ENCODE measurements at places on chromosomes 16 and 17.
A peak's percentile ranks its signal among the peaks of the same experiment; 100 is the strongest.

DNA sequence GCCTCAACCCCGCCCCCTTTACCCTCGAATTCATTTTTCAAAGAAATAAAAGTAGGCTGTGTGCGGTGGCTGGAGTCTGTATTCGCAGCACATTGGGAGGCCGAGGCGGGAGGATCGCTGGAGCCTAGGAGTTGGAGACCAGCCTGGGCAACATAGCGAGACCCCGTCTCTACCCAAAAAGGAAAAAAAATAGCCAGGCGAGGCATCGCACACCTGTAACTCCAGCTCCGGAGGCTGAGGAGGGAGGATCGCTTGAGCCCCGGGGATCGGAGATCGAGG, 671 bp upstream of the TOP2A start:
- DNase-seq: no peak

DNA sequence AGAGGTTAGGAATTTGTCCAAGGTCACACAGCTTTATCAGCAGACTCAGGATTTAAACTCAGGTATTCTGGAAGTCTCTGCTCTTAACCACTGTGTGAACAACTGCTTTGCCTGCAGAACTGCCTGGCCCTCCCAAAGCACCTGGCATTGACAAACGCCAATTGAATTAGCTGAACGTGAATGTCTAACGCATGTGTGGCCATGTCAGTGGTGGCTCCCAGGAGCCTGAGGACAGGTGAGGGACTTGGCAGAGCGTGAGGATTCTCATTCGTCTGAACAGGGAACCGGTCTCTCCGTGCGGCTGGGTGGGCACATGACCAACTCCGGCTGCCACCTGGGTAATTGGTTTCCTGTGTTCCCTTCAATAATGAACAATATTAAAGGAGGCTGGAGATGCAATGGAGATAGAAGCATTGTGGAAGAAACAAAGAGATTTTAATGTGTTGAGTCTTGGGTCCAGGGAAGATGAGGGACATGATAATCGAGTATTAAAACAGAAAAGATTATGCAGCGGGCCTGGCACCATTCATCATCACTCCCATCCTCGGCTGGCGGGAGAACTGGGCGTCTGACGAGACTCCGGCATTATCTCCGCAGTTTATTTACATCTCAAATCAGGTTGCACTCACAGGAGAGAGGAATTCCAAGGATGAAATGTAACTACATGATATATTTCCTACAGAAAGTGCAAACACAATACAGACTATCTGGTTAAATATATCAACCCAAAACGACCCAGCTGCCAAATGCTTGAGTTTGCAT, 113.5 kb downstream of the NPIPB5 start:
- no peak for DNase-seq

DNA sequence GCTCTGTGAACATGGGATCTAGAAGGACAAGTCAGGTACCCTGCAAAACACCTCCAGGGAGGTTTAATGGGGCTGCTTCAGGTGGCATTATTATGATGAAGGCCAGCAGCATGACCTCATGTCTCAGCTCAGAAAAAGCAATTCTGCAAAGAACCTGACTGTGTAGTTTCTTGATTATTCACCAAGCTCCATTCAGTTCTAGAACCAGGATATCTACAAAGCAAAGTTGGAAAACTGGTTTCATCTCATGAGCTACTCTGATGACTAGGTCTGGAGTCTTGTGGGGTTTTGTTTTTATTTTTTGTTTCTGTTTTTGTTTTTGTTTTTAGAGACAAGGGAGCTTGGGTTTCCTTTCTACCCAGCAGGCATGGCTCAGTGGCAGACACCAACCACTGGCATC, 19.0 kb upstream of the LRRC37A3 start:
- no peak for DNase-seq

- DNase-seq: peak; percentile 81
These were observed 31.7 kb downstream of the TOM1L2 start for GRCh38 chr17:17940441-17940911.

GRCh38 chr17:48500435-48501426, 30.1 kb downstream of the HOXB1 start:
- no peak for DNase-seq

DNA sequence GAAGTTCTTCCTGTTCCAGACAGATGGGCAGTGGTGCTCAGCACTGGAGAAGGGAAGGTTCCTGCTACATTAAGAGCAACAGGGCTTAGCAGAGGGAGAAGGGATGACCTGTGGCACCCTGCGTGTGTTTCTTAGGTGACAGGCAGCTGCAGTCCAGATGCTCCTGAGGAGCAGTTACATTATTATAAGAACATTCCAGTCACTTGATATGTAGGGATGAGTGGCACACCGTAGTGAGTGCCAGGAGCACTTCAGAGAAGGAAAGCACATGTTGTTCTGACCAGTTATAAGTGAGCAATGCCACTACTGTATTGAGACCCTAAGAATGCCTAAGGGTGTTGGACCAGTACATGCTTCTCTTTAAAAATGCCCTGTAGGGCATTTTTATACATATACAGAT, 39.9 kb upstream of the MRC2 start:
- DNase-seq: no peak

DNA sequence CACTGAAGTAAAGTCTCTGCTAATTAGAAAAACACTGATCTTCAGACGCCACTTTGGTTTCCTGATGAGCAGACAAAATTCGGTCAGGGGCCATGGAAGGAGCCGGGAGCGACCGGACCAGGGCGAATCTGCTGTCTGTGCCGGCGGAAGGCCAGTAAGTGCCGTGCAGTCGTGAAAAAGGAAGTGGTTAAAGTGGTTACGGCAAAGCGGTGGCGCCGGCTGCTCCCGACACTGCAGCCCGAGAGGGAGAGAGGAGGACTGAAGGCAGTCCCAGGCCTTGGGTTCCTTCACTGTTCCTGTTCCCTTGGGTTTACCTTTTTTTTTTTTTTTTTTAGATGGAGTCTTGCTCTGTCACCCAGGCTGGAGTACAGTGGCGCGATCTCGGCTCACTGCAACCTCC, 17.3 kb upstream of the HEXD start:
- DNase-seq: no peak

GRCh38 chr17:13320046-13320785, 281.5 kb downstream of the HS3ST3A1 start:
- DNase-seq: no peak

DNA sequence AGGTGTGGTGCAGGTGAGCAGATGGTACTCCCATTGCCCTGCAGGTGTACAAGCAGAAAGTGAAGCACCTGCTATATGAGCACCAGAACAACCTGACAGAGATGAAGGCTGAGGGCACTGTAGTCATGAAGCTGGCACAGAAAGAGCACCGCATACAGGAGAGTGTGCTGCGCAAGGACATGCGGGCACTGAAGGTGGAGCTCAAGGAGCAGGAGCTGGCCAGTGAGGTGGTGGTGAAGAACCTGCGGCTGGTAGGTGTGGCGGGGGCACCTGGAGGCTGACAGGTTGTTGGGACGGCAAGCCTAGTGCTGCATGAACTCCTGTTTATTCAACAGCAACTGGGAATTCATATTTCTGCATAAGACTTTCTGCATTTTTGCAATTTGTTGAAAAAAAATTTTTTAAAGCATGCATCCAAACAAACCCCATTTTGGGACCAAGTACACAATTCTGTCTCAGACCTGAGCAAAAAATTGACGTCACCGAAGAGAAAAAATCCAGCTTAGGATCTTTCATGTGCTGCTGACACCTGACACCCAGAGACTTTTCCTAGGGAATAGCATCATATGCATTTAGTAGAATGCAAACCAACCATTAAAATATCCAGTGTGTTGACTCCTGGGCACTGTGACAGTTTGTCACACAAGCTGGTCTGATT, 13.5 kb upstream of the DBNDD1 start:
- no peak for DNase-seq

DNA sequence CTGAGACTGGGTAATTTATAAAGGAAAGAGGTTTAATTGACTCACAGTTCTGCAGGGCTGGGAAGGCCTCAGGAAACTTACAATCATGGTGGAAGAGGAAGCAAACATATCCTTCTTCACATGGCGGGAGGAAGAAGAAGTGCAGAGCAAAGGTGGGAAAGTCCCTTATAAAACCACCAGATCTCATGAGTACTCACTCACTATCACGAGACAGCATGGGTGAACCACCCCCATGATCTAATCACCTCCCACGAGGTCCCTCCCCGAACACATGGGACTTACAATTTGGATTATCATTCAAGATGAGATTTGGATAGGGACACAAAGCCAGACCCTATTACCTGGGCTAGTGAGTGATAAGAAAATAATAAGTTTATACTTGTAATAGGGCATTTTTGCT, 70.6 kb upstream of the HS3ST2 start:
- no peak for DNase-seq

GRCh38 chr17:52297230-52298010, 138.9 kb upstream of the CA10 start:
- DNase-seq: no peak

DNA sequence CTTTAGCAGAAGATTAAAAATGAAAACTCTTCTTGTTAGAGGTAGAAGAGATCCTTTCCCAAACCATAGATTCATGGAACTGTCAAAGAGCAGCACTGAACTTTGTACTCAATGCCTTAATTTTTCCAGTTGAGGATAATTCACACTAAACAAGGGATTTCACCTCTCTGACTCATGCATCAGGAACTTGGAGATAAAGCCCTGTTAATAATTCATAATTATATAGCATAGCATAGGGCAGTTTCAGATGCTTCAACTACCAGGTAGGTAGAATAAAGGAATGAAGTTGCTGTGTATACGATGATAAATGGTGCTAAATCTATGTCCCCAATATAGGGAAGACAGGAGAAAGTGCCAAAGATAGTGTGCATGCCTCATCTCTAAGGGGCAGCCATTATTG, 450.4 kb downstream of the MAF start:
- no peak for DNase-seq

- DNase-seq: no peak
These were observed 1.1 kb downstream of the SGF29 start for GRCh38 chr16:28554634-28555423.

GRCh38 chr17:512926-513325, 160.3 kb upstream of the RPH3AL start:
- no peak for DNase-seq

DNA sequence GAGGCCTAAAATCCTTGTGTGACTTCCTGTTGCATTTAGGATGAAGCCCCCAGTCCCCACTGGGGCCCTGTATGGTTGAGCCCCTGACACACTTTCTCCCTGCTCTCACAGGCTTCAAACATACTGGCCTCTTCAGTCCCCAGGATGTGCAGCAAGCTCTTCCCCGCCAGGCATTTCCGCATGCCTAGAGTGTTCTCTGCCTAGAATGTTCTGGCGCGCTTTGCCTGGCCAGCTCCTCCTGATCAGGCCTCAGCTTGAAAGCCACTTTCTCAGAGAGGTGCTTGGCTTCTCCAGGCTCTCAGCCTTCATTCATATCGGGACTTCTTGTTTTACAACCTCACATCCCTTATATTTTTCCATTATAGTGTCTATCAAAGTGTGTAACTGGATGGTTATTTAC, 123.7 kb downstream of the SPACA3 start:
- no peak for DNase-seq

- DNase-seq: no peak
These were observed 22.3 kb downstream of the NPTX1 start for GRCh38 chr17:80453998-80454556.

- no peak for DNase-seq
These were observed 106.5 kb upstream of the METRNL start for GRCh38 chr17:82972836-82973372.

- no peak for DNase-seq
These were observed 11.3 kb downstream of the COIL start for GRCh38 chr17:56949595-56949994.

DNA sequence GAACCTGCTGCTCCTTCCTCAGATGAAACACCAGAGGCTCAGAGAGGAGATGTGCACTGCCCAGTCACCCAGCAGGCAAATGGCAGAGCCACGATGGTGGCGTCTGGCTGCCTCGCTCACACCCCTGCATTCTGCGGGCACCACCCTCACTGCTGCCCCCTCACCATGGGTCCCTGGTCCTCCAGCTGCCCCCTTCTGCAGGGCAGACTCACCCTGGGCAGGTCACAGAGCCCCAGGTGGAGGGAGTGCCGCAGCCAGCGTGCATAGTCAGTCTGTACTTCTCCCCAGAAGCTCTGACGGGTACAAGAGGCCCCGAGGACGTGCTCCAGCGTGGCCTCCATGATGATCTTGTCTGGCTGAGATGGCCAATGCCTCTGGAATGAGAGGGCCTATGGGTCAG, 52.9 kb downstream of the RMI2 start:
- no peak for DNase-seq

- no peak for DNase-seq
These were observed 34.1 kb upstream of the MMP2 start for GRCh38 chr16:55444754-55445485.

GRCh38 chr16:84524346-84524920, 20.0 kb upstream of the MEAK7 start:
- no peak for DNase-seq

DNA sequence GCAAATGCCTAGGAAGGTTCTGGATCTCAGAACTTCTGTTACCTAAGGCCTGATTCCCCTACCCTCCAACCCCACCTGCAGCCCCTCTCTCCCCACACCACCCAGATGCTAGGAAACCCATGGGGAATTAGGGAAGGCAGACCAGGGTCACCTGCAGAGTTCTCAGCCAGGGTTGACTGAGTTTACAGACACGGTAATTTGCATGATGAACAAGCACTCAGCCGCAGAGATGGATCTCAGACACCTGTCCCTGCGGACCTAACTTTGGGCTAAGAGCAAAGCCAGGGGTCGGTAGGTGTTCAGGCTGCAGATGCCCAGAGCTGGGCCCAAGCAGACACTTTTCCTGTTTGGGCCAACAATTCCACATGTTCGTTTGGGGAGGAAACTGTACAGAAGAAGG, 2.9 kb downstream of the ABI3 start:
- no peak for DNase-seq

- DNase-seq: no peak
These were observed 60.5 kb downstream of the ADCY9 start for GRCh38 chr16:4055748-4056147.

DNA sequence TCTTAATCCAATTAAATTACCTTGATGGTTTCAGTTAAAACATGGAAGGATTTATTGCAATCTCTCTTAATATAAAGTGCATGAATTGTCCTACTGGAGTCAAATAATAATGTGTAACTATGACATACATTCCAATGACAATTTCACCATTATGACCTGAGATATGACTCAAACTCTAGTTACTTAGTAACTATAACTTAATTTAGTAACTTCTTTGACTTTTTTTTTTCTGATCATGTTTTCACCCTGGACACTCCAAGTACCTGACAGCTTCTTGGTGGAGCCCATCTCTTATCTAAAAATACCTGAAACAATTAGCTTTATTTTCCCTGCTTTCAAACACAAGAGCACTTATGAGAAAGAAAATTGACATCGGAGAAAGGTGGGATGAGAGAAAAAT, 123.7 kb downstream of the STX8 start:
- DNase-seq: no peak

- DNase-seq: no peak
These were observed 6.5 kb downstream of the NXN start for GRCh38 chr17:973053-973452.

DNA sequence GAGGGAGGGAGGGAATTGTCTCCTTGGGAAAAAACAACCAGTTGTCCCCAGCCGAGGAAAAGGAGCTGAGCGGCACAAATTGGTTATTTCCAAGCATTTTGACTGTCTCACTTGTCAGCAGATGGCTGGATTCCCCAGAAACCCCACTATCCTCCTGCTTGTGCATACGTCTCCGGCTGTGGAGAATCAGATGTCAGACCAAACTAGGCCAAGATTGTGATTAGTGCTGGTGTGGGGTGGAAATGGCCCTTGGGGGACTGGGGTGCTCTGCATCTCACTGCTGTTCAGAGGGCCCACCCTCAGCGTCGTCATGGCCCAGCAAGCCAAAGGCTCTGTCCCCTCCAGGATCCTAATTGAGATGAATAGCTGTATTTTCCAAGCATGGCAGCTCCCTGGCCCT, 131.7 kb upstream of the HSBP1 start:
- DNase-seq: no peak

- DNase-seq: no peak
These were observed 78.4 kb downstream of the NT5M start for GRCh38 chr17:17381446-17382064.

Data from HTR-8/SVneo (cell line).